Amniotic epithelial cell (primary cell): ENCODE measurements at places on chromosomes 4 and X.
A peak's percentile ranks its signal among the peaks of the same experiment; 100 is the strongest.

GRCh38 chr4:99852199-99852749, 35.6 kb downstream of the DAPP1 start:
- no peak for DNase-seq

DNA sequence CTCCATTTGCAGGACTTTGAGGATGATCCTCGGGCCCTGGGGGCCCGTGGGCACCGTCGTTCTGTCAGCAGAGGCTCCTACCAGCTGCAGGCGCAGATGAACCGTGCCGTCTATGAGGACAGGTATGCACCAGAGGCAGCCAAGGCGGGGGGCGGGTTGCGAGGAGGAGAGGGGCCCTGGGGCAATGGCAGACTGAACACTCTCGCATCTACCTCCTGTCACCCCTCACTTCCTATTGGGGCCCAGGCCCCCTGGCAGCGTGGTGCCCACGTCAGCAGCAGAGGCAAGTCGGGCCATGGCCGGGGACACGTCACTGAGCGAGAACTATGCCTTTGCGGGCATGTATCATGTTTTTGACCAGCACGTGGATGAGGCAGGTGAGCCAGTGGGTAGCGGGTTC, 2.0 kb downstream of the WDR13 start:
- no peak for DNase-seq

DNA sequence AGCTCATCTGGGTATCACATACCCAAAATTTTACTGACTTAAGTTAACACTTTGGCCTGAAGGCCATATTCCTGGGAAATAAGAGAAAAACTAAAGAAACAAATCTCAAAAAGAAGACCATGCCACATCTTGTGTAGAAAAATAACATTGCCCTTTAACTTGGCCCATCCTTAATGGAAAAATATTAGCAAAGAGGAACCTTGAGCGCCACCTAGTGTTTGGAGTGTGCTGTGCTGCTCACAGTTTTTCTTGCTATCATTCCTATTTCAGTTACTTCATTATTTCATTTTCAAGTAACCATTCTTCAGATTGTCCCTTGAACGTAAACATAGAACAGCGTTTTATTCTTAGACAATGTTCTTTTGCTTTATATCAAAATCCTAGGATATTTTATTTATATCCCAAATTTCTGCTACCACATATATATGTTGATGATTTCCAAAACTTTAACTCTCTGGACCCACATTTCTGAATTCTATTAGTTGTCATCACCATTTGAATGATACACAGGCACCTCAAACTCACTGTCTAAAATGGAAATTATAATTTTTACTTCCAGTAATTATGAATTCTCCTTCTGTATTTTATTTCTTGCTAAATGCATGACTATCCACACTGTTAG, 999.0 kb upstream of the ADGRL3 start:
- peak; percentile 55 for DNase-seq

- no peak for DNase-seq
These were observed 171.9 kb downstream of the NDST4 start for GRCh38 chr4:114941503-114941902.

GRCh38 chr4:97432551-97432950, 710.7 kb downstream of the STPG2 start:
- DNase-seq: no peak

DNA sequence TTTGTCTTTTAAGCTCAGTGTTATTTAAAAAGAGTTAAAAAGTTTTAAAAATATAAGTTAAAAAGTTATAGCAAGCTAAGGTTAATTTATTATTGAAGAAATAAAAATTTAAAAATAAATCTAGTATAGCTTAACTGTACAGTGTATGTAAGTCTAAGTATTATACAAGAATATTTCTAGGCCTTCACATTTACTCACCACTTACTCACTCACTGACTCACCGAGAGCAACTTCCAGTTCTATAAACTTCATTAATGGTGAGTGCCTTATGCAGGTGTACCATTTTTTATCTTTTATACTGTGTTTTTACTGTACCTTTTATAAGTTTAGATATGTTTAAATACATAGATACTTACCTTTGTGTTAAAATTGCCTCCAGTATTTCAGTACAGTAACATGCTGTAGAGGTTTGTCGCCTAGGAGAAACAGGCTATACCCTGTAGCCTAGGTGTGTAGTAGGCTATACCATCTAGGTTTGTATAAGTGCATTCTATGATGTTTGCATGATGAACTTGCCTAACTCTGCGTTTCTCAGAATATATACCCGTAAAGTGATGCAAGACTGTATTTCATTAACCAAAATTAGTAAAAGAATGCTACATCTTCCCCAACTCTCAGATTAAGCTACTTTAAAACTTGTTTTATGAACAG, 202.9 kb downstream of the CFAP299 start:
- peak; percentile 25 for DNase-seq

DNA sequence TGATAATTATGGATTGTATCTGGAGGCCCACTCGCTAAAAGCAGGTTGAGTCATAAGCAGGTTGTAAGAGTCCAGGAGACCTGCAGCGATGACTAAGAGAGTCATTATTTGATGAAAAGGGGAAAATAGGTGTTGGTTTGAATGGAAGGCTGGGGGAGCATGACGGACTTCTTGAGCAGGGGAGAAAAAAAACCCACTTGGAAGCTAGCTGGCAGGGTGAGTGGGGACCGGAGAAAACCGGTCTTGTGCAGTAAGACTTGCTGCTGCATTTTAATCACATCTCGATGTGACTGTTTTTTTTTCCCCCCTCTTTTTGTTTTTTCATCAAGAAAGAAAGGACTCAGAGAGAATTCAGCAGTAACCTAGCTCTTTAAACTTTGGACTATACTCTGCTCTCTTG, 90.0 kb downstream of the IGSF1 start:
- DNase-seq: no peak

DNA sequence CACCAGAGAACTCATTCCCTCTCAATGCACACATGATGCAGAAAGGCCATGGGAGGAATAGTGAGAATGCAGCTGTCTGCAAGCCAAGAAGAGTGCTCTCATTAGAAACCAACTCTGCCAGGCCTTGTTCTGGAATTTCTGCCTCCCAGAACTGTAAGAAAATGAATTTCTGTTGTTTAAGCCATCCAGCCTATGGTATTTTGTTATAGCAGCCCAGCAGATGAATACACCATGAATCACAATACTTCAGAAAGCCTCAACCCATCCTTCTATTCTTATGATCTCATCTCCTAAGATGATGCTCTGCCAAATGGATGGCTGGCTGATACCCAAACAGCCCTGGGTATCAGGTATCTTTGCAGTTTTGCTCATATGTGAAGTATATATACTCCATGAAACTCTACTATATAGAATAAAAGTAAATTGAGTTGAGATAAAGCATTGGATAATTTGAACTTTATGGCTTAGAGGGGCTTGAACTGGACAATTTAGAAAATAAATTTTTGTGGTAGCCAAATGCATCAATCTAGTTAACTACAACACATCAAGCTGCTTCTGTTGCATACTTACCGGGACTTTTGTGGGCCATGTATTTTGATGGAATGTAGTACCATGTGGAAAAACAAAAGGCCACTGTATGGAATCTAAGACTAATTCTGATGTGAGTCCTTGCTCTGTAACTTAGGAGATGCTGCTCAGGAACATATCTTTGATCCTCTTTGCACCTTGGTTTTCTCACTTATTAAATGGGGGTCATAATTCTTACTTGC, 245.9 kb downstream of the HS3ST1 start:
- no peak for DNase-seq

DNA sequence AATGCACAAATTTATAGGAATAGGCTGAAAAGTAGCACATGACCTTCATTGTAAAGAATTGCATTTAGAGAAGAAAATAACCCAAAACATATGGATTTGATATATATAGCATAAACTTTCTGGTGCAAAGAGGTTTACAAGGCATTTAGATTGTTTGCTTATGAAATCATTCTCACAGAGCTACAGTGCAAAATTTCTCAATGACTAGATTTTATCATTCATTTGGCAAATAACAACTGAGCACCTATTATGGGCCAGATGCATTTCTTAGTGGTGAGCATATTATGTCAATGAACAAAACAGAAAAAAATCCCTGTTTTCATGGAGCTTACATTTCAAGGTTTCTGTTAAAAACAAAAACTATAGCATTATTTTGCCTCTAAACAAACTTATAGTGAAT, 34.1 kb upstream of the TNIP3 start:
- peak; percentile 30 for DNase-seq

GRCh38 chr4:8305851-8306471, 36.4 kb downstream of the HTRA3 start:
- DNase-seq: no peak

DNA sequence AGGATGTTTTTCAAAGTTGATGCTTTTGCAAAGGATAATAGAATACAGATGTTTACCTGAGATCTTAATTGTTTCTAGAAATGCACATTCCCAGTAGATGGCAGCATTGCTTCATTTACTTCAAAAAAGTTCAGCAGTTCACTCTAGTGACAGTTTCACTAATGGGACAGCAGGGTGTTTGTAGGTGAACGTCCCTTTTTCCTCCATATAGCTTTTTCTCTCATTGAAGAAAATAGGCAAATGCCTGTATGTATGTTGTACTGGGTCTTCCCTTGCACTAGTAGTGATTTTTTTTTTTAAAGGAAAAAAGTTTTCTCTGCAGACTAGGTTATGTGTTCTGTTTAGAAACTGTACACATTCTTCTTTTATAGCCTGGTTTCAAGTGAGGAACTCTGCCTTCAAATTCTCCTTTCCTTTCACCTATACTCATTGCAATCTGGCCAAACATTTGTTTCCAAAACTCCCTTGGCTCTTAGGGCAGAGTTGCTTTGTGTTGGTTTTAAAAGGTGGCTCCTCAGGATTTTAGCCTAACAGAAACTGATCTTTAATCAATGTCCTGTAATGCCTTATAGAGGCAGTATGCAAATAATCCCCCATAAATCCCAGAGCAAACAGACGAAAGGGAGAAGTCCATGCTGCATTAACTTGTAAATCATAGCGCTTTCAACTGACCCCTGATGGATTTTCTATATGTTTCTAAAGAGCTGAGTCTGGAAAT, 86.3 kb downstream of the EGF start:
- DNase-seq: peak; percentile 50
